Activated CD4-positive, CD25-positive, alpha-beta regulatory T cell (primary cell): ENCODE measurements at places on chromosomes 5 and 9.

GRCh38 chr9:110049699-110050450 is 158.1 kb downstream of the C9orf152 start:
- DNase-seq: no peak

DNA sequence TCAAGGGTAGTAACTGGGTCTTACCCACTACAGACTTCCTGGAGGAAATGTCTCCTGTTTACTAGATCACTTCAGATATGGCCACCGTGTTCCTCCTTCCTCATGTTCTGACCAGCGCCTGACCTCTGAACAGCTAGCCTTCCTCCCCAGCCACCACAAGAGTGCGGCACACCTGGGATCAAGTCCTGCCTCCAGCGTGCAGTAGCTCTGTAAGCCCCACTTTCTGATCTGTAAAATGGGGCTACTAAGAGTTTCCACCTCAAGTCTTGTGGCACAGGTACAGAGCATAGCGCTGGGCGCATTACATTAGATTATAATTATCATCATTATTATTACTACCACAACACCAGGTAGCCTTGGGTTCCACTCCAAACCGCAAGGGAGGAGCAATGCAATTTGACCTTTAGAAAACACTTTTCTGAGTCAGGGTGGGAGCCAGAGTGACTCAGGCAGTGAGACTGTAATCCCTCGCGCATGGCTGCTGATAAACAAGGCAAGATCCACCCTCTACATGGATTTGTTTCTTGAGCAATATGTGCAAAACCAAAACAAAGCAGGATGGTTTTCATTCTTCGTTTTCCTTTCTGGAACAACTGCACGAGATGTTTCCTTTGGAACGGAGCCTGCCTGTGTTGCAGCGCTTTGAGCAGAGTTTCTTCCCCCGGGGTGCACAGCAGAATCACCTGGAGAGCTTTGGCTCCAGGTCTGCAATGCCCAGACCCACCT is 65.0 kb upstream of the ANGPTL2 start:
- no peak for DNase-seq

GRCh38 chr9:22392523-22392922 is 54.1 kb upstream of the DMRTA1 start:
- DNase-seq: no peak

GRCh38 chr5:39783756-39784421 is 359.1 kb upstream of the DAB2 start:
- no peak for DNase-seq

DNA sequence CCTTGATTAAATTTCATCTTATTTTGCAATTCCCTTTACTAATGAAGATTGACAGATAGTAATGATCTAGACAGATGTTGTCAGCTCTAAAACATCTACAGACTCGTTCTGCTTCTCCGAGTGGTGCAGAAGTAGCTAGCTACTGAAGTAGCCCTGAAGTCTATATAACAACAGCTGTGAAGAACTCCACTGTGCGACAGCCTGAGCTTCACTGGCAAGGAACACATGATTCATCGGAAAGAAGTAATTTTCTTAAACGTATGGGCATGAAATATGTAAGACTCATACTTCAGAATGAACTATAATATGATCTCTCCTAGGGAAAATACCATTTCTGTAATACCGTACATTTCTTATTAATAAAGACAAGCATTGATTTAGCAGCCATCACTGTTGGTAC is 96.2 kb downstream of the TRPM3 start:
- no peak for DNase-seq

DNA sequence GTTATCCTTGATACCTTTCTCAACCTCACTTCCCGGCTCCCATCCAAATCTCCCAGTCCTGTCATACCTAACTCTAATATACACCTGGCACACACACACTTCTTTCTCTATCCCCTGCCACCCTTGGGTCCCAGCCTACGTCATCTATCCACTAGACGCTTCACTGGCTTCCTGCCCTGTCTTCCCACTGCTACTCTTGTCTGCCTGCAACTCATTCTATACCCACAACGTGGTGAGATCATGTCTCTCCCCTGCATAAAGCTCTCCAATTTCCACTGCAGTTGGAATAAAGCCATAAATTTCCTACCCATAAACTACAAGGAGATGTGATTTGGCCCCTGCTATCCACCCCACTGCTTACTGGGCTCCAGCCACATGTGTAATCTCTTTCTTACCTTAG is 93.5 kb downstream of the JMY start:
- DNase-seq: no peak

GRCh38 chr5:74426506-74426905 is 214.0 kb downstream of the ENC1 start:
- no peak for DNase-seq
